ENCODE measurements at places on chromosomes 3 and 15. TPM values are rescaled to one million over a fixed set of nuclear protein-coding genes. Genes with fewer than 3 reads are reported as not detected.

DNA sequence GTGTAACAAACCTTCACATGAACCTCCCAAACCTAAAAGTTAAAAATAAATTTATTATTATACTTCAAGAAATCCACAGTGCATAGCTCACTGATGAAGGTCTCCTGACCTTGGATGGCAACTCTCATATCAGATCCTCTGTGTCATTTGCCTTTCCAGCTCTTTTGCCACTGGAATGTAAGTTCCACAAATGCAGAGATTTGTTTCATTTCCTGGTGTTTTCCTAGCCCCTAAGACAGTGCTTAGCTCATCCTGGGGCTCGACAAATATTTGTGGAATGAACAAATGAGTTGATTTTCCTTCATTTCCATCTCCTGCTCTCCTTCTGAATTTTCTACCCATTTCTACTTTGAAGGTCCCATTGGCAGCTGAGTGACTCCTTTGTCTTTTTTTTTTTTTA is 56.0 kb downstream of the FRMD4B start:
- no peak for DNase-seq

DNA sequence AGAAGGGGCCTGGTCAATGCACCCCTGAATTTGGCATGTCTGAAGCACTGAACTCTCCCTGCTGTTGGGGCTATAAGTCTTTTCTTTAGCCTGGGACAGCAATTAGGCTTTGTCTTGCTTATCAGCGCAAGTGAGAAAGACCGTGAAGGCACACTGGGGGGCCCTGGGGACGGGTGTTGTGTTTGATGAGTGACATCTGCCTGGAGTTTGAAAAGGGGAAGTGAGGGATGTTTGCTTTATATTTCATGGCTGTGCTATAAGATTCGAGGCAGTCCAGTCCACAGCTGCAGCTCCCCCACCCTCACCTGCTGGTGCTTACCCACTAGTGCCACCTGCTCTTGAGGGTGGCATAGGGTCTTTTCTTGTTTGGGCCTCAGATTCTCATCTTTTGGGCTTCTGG is 44.8 kb downstream of the CEMIP start:
- DNase-seq: no peak

- no peak for DNase-seq
These were observed 153.8 kb upstream of the RAP2B start for GRCh38 chr3:153008226-153008625.

The TRAK1 gene
- 15.4 TPM for total RNA-seq

The PLCH1 gene
- 0.60 TPM for total RNA-seq

Measured in RPMI7951 (cell line).